ENCODE measurements at places on chromosomes 3 and 15.

- no peak for DNase-seq
Measured at GRCh38 chr3:172125053-172125452, 85.7 kb downstream of the FNDC3B start.

- DNase-seq = no peak
Measured at GRCh38 chr15:41502795-41503668, 9.4 kb downstream of the ITPKA start.

- DNase-seq = no peak
Measured at GRCh38 chr3:117788061-117788460, 1078.5 kb downstream of the TUSC7 start.

- no peak for DNase-seq
Measured at GRCh38 chr3:72036899-72037298, 252.0 kb upstream of the PROK2 start.

DNA sequence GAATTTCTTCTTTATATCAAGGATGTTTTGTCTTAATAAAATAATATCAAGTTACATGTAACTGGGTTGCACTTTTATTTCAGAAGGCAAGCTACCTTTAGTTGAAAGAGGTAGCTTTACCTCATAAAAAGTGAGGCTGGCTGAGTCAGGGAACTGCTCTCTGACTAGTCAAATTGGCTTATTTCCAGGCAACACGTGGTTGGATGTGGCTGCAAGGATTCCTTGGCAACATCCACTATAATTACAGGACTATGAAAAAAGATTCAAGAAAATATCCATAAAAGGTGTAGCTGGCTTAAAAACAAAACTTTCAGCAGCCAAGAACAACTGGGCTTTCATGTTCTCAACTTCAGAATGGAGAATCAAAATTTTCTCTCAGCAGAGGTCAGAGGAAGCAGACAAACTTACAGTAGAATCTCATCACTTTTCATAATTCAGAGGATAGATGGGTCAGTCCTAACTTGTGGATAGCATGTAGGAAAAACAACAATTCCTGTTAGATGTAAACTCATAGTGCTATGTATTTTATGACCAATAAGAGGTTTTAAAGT lies 779.1 kb downstream of the MECOM start:
- no peak for DNase-seq

DNA sequence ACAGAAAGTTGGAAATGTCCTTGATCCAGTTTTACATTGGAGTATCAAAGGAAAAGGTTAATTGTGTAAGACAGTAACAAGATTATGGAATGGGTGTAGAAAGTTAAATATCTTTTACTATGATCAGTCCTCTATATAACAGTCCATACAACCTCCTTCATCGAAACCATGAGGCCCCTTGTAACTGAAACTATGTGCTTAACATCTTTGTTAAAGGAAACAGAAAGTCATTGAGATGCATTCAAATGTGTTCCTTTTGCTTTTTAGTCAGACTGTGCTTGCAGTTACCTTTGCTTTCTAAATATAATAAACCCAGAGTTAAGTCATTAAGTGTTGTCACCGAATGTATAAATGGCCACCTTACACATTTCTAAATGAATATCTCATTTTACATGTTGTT lies 1298.5 kb downstream of the ROBO2 start:
- no peak for DNase-seq

- DNase-seq = no peak
Measured at GRCh38 chr15:88208396-88208795, 48.1 kb downstream of the NTRK3 start.

GRCh38 chr3:9080163-9080562 lies 116.9 kb upstream of the RAD18 start:
- DNase-seq = no peak

GRCh38 chr3:52193065-52193464 lies 4.9 kb upstream of the ALAS1 start:
- no peak for DNase-seq

- no peak for DNase-seq
Measured at GRCh38 chr15:42045211-42045615, 24.4 kb upstream of the PLA2G4E start.

DNA sequence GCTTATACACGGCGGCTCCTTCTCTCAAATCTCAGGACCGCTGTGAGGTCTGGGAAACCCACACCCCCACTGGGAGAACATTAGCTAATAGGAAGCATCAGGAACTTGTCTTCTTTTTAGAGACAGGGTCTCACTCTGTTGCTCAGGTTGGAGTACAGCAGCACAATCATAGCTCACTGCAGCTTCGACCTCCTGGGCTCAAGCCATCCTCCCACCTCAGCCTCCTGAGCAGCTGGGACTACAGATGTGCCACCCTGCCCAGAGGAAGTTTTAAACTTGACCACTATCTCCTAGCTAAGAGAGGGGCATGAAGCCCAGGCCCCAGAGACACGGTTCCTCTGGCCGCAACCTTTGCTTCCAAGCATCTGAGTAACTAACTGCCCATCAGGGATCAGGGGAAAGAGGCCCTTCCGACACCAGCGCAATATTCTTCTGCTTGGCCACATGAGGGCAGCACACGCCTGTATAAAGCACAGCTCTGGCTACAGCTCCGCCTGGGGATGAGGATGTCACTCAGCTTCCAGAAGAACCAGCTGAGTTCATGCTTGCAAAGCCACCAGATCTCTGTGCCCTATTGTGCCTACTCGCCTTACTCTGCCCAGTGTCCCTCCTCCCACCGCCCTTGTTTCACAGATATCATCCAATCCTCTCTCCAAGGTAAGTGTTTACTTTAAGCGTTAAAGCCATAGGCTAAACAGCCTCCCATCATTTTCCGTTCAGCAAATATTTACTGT lies 57.6 kb upstream of the SLC6A11 start:
- no peak for DNase-seq

DNA sequence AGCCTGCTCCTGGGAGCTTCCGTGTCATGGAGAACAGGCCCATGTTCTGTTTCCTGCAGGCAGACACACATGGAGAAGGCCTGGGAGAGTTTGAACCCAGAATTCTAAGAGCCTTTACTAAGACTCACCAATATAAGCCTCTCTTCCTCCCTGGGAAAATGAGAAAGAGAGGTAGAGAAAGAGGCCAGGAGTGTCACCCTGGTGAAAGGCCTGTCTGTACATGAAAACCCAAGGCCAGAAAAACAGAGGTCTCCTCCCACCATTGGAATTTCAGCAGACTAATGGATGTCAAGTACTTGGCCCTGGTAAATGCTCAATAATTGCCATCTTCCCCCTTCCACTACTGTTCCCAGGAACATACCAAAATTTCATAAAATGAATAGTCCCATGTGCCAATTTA lies 117.6 kb downstream of the TOP2B start:
- no peak for DNase-seq

DNA sequence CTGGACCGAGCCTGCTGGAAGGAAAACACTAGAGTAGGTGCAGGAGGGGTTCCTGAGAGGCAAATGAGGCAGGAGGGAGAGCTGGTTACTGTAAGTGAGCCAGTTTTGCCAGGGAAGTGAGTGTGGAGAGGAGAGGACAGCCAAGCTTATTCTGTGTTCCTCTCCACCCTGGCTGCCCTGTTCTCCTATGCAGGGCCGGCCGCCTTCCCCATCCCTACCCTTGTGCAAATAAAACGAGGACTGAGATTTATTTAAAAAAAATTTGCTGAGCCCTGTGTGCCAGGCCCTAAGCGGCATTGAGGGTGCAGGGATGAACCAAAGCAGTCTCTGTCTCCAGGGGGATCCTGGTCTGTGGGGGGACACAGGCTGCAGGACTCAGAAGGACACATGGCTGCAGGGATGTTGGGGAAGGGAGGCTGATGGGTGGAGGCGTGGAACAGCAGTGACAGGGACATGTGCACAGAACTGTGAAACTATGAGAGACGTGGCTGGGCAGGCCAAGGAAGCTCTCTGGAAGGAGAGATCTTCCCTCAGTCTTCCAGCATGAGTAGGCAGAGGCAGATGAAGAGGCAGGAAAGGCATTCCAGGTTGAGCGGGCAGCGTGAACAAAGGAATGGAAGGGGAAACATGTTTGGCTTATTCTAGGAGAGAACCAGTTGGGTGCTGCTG lies 12.1 kb downstream of the CORO2B start:
- DNase-seq = no peak

GRCh38 chr3:46711305-46711704 lies 6.4 kb downstream of the PRSS50 start:
- DNase-seq = no peak

GRCh38 chr3:52088445-52089367 lies 32.3 kb upstream of the DUSP7 start:
- no peak for DNase-seq

DNA sequence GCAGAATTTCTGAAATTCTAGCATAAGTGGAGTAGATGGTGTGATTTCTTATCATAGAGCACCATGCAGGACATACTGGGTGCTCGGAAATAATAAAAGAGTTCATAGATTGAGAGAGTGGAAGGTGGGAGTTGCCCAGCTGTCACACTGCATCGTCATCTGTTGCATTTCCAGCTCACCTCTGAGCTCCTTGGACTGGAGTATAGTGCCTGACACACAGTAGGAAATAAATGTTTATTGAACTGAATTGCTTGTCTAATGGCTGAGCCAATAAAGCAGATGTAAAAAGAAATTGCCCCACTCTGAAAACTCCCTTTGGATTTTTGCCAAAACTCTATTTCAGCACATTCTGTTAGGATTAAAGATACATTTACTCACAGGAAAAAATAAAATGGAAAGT lies 108.9 kb upstream of the UBE2E1 start:
- no peak for DNase-seq

DNA sequence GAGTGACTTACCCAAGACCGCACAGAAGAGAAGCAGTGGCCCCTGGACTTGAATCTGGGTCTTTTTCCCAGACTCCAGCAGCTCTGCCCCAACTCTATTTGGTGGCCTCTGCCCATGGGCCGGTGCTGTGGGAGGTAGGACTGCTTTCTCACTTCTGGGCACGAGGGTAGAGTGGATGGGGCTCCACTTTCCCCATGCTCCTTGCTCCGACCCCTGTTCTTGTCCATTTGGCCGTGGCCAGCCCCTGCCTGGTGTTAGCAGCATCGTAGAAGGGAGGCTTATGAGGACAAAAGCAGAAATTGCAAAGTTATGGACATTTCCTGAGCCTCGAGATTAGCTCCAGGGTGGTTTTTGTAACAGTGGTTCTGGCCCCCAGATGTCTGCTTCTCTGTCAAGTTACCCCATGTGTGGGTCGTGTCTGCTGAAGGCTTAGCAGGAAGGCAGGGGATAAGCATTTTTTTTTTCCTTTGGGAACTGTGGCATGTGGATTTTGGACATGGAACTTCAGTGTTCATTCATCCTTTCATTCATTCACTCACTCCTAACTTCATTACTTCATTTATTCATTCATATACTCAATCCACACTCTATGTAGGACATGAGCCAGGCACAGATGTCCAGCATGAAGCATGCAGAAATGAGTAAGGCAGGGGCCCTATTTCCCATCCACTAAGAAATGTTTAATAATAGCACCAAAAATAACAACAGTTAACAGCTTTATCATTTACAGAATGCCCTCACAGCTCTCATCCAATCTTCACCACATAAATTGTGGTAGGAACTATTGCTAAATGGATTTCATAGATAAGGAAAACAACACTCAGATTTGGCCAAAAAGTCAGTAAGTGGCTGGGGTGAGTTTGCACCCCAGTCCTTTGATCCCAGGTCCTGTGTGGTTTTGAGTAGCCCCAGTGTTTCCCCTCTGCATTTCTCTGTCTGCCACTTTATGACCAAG lies 180.5 kb downstream of the OPA1 start:
- no peak for DNase-seq

- DNase-seq = no peak
Measured at GRCh38 chr15:67175643-67176071, 78.8 kb downstream of the AAGAB start.

DNA sequence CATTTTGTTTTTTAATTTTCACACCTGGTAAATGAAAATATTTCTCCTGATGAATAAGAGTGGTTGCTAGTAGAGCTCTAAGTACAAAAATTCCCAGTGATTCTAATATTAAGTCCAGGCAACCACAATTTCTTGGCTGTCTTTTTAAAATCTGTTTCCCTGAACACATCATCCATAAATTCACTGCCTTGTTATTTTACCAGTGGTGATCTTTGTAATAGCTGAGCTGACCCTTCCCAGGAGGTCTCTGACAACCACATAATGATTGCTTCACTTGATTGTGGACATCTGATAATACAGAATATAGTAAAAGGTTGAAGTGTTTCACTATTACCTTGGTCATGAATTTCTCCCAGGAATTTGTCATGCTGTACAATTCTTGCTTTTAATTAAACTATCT lies 13.9 kb upstream of the TOP2B start:
- DNase-seq = no peak

GRCh38 chr3:27165321-27165721 lies 203.9 kb downstream of the NEK10 start:
- no peak for DNase-seq

DNA sequence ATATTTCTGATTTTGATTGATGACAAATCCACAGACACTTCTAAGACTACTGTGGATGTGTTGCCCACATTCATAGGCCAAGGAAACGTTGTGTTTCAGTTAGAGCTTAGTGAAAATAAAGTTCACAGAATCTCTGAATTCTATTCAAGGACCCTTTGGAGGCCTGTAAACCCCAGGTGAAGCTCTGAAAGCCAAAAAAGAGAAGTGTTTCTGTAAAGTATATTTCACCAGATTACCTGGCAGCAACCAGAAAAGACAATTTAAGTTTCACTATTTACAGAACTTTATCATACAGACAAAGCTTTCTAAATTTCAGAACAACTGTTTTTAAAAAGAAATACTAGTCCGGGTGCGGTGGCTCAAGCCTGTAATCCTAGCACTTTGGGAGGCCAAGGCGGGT lies 2.6 kb downstream of the CLPX start:
- DNase-seq = no peak

- no peak for DNase-seq
Measured at GRCh38 chr3:29247088-29247745, 33.7 kb upstream of the RBMS3 start.

GRCh38 chr3:64027658-64028057 lies 4.4 kb upstream of the PSMD6 start:
- no peak for DNase-seq

DNA sequence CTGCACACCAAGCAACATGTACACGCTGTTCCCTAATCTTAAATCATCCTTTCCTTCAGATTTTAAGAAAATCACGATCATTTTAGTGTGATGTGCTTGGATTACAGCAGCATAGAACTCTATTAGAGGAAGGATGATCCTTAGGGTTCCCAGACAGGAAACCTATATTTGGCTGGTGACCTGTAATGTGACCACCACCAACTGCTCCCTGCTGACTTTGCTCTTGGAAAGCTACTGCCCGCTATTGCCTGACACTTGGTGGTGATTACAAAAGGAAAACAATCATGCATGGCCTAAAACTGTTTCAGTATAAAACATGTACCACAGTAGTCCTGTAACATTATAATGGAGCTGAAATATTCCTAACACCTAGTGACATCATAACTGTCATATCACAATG lies 27.2 kb upstream of the LMOD3 start:
- no peak for DNase-seq

- DNase-seq = no peak
Measured at GRCh38 chr3:128319107-128319506, 147.6 kb downstream of the DNAJB8 start.

- no peak for DNase-seq
Measured at GRCh38 chr3:50147861-50148260, 7.3 kb upstream of the SEMA3F start.

DNA sequence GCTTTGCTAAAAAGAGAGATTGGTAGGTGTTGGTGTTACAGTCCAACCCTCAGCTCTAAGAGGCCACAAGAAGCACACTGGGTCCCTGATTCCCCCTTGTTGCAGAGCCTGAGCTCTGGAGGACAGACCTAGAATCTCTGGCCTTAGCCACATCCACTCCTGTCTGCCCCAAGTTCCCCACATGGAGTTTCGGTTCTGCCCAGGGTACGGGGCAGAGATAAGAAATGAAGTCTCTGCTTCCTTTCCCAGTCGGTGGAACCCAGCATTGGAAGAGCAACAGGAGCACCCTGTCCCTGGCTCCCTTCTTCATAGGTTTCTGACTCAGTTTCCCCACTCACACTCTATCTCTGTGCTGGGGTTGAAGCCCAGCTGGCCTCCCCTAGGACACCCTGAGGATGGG lies 13.2 kb downstream of the PRR23E start:
- DNase-seq = no peak

Data from cortex of kidney (tissue), 1 donor.